T-helper 22 cell (primary cell): ENCODE measurements at places on chromosomes 2 and 18.

DNA sequence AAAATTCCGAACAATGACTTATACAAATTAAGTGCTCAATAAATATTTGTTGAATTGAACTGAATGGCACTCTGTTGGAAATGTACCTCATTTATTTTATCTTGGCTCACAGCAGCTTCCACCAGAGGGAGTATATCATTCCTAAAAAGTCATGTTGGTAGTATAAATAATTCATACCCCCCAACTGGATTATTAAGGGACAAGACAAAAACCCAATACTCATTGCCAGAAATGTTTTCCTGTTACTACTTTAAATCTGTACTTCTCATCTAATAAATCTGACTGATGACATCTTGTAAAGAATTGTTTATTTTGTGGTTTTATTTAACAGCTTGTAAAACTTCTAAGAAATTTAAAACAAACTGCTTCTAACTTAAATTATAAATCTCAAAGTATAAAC is 163.9 kb downstream of the CDH2 start:
- DNase-seq = no peak

GRCh38 chr2:85175369-85176299 is 42.4 kb downstream of the TCF7L1 start:
- DNase-seq = no peak

GRCh38 chr2:112614201-112614840 is 29.9 kb downstream of the CHCHD5 start:
- no peak for DNase-seq

- DNase-seq = no peak
Measured at GRCh38 chr2:161947406-161947805, 126.6 kb downstream of the DPP4 start.

DNA sequence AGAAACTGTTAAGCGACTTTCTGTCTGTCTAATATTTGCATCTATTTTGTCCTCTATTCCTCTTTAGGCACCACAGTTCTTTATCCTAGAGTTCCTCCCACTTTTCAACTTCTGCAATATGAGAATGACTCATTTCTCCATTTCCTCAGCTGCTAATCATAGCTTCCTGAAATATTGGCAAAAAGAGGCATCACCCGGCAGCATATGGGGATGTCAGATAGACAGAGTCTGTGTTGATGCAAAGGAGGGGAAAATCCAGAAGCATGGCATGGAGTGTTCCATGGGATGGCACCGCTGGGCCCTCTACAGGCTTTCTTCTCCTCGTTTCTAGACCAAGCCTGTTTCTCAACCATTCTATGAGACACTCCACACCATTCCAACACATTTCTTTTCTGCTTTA is 93.4 kb downstream of the DOCK10 start:
- no peak for DNase-seq

DNA sequence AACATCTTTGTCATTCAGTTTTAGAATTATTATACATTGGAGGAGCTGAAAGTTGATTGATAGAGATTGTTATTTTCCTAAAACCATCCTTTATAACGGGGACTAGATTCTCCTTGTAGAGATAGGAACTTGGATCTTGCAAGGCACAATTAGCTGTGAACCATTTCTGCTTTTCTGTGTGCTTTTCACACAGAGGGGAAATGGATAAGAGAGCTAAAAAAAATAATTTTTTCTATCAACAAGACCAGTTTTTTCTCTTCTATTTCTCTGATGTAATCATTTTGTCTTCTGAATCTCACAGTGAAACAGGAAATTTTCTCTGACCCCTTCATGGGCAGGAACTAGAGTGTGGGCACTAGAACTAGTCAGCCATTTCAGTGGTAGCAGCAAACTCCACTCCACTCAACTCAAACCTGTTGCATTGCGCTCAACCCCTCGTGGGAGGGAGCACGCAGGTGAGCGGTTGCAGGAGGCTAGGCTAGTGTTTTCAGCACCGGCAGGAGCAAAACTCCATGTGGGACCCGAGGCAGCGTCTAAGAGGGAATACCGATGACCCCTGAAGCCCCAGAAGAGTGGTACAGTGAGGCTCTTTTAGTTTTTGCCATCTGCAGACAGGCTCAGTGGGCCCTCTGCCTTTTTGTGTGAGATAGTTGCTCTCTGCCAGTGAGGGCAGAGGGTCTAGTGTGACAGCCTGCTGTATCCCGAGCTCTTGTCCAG is 24.0 kb upstream of the SLC39A10 start:
- DNase-seq = no peak

DNA sequence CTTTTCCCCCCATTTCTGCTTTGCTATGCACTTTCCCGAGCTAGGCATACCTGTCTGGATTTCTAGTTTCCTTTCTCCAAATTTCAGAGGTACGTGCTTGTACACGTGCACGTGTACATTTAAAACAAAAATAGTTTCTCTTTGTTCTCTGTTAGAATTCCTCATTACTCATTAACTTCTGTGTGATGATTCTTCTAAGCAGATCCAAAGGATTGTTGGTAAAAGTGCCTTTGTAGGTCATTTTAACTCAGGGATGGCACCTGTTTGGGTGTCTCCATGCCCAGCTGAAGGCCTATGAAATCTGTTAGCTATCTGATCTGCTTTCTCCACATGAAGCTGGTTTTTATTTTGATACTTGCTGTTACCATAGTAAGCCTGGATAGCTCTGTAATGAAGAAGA is 264.3 kb downstream of the LPIN1 start:
- no peak for DNase-seq

DNA sequence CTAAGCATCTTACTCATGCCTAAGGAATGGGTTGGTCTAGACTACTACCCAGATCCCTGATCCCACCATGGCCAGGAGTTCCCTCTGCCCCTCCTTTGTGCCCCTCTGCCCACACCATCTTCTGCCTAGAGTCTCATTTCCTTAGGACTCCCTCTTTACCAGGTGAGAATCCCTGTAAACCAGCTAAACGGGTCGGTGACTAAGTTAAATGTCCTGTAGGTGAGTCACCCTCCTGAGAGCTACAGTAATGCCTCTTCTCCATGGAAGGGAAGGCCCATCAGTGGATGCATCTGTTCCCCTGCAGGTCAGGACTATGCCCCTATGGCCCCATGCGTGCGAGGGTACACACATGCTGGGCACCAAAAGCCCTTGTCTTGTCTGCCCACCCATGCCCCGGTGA is 25.4 kb downstream of the PTGR3 start:
- DNase-seq = no peak

DNA sequence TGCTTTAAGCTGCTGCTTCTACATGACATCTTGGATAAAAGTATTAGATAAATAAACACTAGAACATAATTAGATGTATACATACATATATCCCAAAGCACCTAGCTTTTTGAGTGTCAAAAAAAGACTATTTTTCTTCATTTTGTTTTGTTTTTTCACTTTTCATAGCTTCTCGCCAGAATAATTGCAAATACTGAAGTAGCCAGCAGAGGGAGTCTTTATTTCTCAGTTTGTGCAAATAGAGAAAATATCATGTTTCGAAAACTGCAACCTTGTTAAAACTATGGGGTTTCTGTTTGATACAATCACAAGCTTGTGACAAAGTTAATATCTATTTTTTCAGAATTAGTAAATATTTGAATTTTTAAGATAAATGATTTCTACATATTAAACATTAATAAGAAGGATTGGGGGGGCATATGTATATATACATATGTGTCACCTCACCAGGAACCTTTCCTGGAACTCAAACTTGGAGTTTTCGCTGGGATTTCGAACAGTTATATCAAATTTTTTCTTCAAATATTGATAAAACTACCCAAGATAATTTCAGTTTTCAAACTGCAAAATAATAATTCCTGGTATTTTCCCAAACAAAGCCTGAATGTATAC is 61.0 kb downstream of the GRB14 start:
- DNase-seq = no peak

- no peak for DNase-seq
Measured at GRCh38 chr2:18378020-18378653, 182.3 kb downstream of the RDH14 start.

DNA sequence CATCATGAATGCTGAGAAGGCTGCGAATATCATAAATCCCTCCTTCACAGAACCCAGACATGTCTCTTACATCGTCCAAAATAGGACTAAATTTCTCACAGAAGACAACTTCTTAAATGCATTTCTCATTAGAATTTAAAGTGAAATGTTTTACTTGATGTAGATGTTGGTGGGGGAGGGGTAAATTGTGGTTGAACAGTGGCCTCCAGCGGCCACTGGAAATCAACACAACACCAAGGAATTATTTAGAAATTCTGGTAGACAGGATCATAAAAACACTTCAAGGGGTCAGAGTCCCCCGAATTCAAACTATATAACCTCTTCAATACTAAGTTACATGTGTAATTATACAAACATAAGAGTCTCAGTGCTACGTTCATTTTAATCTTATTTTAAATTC is 135.9 kb downstream of the ABCA12 start:
- no peak for DNase-seq

DNA sequence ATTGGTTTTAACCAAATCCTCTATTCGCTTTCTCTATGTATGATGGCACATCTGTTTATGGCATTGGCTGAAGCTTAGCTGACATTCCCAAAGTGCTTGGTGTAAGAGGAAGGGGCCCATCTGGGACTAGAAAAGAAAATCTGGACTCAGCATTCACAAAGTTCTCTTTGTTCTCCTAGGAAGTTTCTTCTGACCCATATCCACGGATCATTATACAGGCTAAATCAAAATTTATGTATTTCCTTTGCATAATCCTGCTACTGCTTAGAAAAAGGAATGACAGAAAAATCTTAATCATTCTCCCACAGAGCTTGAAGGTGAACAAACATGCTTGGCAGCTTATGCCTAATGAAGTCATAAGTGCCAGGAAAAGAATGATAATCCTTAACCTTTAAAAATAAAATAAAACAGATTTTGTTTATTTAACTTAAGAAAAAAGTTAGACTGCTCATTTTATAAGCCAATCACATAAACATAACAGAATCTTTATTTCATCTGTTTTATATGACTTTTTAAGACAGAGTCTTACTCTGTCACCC is 88.4 kb downstream of the NYAP2 start:
- DNase-seq = no peak

DNA sequence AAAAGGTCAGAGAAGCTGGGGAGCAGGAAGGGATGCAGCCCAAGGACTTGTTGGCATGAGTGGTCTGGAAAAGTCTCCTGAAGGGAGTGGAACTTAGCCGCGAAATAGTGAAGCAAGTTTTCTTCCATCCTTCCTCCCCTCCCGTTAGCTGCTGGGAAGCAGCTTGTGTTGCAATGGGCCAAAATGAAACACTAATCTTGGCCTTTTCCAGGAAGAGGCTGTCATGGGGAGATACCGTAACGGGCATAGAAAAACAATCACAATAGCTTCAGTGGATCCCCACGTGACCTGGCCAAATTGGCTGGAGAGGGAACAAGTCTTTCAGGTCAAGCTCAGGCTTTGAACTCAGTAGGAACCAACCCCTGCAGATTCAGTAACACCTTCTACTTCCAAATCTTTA is 49.3 kb downstream of the SEMA4F start:
- no peak for DNase-seq

- peak; percentile 82 for DNase-seq
Measured at GRCh38 chr2:222860740-222861410, at the start of gene ACSL3. ACSL3 (plus strand) TSS chr2:222861036; CDS start chr2:222908773, 47,737 bp downstream.

- DNase-seq = no peak
Measured at GRCh38 chr2:1991126-1991525, 246.8 kb upstream of the PXDN start.

DNA sequence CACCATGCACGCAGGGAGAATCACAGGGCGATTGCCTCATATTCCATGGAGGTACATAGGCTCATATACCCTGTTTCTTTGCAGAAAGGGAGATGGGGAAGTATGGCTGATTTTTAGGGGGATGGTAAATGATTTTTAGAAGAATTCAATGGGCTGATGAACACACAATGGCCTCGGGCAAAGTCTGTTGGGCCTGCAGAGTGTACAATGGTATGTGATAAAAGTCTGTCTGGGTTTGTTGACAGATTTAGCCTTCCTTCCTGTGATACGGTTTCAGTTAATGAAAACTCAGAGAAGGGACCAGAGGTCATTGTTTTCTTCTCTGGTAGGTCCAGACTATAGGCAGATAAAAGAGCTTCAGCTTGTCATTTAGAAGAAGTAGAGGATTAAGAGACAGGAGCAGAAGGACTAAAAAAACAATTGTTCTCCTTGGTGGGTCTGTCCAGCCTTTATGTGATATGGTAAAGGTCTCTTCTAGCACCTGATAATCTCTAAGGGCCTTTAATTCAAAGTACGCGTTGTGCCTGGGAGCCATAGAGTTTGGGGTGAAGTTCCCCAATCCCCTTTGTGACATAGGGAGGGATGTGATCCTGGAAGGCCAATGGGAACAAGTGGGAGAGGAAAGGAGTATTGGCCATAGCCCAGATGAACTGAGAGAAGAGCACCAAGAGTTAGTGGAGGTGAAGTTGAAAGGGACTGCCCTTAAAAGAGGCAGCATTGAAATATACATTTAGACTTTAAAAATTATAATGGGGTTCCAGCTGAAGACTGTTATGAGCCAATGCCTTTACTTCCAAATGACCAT is 107.5 kb upstream of the SERPINE2 start:
- DNase-seq = no peak

- DNase-seq = no peak
Measured at GRCh38 chr18:58004317-58004716, 39.7 kb upstream of the NEDD4L start.

- DNase-seq = no peak
Measured at GRCh38 chr2:235378944-235379343, 114.9 kb upstream of the AGAP1 start.

GRCh38 chr2:3572620-3573019 is 2.4 kb upstream of the RPS7 start:
- DNase-seq = no peak

DNA sequence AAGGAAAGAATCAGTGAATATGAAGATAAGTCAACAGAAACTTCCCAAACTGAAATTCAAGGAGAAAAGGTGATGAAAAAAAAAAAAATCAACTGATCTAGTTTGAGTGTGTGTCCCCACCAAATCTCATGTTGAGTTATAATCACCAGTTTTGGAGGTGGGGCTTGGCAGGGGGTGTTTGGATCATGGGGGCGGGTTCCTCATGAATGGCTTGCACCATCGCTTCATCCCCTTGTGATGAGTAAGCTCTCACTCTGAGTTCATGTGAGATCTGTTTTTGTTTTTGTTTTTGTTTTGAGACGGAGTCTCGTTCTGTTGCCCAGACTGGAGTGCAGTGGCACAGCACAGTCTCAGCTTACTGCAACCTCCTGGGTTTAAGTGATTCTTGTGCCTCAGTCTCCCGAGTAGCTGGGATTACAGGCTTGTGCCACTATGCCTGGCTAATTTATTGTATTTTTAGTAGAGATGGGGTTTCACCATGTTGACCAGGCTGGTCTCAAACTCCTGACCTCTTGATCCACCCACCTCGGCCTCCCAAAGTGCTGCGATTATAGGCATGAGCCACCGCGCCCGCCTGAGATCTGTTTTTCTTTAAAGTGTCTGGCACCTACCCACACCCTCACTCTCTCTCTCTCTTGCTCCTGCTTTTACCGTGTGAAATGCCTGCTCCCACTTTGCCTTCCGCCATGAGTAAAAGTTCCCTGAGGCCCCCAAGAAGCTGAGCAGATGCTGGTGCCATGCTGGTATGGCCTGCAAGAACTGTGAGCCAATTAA is 4.0 kb upstream of the SLC66A2 start:
- DNase-seq = no peak
